ENCODE measurements at places on chromosomes 11 and 22.

- no peak for DNase-seq
These were observed 66.2 kb downstream of the IGLL5 start for GRCh38 chr22:22953791-22954190.

DNA sequence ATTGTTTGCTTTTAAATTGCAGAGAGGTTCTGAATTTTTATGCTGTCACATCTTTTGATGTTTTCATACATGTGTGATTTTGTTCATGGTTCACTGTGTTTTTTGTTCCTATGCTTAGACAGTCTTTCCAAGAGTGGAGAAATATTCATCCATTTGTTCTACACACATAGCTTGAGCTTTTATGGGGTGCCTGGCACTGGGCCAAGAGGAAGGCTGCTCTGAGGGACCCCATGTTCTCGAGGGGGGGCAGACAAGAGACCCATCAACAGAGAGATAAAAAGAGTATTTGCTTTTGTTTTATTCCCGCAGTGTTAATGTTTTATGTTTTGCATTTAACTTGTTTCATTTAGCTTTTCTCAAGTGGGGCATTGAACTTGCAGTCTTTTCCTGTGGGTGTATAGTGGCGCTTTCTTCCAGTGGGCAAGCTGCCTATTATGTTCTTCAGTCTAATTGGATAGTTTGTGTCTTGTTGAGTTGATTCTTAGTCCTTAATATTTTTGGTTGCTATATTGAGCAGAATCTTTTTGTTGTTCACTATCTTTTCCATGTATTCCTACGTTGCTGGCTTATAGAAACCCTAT is 57.7 kb downstream of the CABIN1 start:
- no peak for DNase-seq

DNA sequence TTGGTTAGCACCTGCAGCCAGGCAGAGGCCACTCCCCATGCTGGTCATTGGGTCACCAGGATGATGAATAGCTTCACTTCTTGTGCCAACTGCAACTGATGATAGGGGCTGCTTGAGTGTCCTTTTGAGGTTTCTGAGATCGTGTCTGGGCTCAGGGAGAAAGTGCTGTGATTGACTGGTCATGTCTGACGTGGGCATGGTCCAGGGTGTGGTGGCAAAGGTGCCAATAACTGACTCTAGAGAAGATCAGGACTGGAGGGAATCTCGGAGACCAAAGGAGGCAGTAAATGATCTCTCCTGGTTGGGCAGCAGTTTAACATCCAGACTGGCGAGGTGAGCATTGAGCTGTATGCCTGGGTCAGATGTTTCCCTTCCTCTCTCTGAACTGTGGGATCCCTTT is 10.0 kb upstream of the SLC22A6 start:
- DNase-seq = no peak

- no peak for DNase-seq
These were observed 8.2 kb downstream of the ABCG4 start for GRCh38 chr11:119157063-119157462.

- DNase-seq = no peak
These were observed 1.2 kb upstream of the ARRB1 start for GRCh38 chr11:75352588-75353206.
